ENCODE measurements at places on chromosomes 2 and 18.

DNA sequence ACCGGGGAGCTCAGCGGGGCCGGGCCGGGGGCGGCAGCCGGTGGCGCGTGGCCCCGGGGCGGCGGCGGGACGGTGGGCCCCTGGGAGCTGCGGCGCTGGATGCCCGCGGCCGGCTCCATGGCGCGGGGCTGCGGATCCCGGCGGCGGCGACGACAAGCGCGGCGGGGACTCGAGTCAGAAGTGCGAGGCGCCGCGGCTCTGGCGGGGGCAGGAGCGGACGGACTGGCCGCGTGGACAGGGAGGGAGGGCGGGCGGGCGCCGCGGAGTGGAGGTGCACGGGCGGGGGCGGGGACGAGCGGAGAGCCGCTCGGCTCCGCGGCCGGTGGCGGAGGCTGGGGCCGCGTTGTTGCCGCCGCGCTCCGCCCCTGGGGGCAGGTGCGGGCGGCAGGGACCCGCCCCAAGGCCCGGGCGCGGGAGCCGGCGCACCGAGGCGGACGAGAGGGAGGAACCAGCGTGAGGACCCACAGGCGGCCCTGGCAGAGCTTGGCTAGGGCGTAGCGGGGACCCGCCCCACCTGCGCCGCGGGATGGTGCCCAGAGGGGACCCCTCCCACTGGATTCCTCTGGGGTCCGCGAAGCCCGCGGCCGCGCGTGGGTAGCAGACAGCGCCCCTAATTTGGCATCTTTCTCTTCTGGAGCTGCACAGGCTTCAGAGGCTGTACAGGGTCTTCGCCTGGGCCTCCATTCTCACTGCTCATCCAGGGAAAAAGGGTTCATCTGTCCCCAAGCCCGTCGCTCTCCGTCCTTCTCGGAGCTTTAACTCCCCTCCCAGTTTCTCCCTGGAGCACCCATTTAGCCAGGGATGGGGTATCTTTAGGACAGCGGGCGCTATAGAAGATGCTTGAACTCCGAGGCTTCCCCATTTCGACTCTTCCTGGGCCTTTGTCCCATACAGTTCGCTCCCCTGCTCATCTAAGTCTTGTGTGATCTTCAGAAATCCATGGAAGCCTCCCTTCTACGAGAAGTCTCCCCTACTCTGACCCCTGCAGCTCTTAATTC is at the start of gene TMEM163:
TSS of gene TMEM163 (minus strand) at position 184 of the 998 bp plus-strand sequence.
- DNase-seq: peak; percentile 26

GRCh38 chr2:216057688-216058193 is 23.9 kb downstream of the PECR start:
- DNase-seq: peak; percentile 31

- no peak for DNase-seq
These were observed 19.4 kb downstream of the CFLAR start for GRCh38 chr2:201135386-201135785.

GRCh38 chr2:197235711-197236110 is 74.9 kb downstream of the ANKRD44 start:
- DNase-seq: no peak

DNA sequence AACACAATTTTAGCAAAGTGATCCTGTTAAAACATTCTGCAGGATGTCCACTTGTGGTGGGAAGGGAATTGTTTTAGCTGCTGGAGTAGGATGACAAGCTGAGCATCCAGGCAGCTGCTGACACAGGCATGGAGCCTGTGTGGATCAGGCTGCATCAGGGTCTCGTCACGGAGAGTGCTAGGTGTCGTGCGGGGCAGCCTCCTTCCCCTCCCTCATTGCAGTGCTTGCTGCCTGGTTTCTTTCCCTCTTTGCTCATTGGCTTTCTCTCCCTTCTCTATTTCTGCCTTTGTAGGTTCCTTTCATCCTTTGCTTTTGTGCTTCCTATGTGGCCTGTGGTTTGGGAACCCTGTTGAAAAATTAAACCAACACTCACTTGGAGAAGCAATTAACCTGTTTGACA is 172.9 kb downstream of the TPGS2 start:
- no peak for DNase-seq

GRCh38 chr18:2963048-2963447 is 49.9 kb downstream of the LPIN2 start:
- no peak for DNase-seq

DNA sequence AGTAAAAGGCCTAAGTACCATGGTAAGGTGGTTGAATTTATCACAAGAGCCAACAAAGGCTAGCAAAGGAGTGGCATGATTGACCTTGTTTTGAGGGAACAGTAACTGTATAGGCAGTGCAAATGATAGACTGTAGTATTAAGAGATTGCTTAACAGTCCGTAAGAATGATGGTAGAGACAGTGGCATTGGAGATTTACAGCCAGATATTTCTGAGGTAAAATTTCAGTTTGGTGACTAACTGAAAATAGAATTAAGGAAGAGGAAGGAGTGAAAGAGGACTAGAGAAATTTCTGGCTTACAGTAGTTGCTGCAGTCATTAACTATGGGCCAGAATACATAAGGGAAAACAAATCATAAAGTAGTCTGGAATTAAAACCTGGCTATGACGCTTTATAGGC is 4.4 kb upstream of the BAZ2B start:
- no peak for DNase-seq

All from stimulated activated CD4-positive, alpha-beta T cell treated with anti-CD3 and anti-CD28 coated beads, Interleukin-4, amount 100 ng/mL, for 4 hours (primary cell).